ENCODE measurements at places on chromosomes 7 and 10.

GRCh38 chr7:148704189-148704588 lies 5.5 kb downstream of the CUL1 start:
- no peak for DNase-seq

GRCh38 chr10:23514321-23514720 lies 75.4 kb downstream of the OTUD1 start:
- no peak for DNase-seq

- DNase-seq = no peak
Observed at GRCh38 chr7:25287291-25287690, 59.0 kb upstream of the NPVF start.

- no peak for DNase-seq
Observed at GRCh38 chr10:404346-404745, 269.1 kb downstream of the ZMYND11 start.

DNA sequence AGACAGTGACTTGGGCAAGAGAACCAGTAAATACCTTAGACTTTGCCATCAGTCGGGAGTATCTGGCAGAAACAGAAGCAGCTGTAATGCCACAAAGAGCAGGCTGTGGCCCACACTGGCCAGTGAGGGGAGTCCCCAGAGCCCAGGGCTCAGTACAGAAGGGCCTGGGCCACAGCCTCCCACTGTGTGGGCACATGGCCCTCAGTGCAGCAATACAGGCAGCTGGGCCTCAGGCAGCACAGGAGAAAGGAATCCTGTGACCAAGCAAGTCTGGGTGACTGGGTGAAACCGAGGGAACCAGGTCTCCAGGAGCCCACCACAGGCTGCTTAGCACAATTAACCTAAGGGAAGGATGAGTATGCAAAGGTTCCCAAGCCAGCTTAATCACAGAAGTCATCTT lies 14.0 kb downstream of the WDR91 start:
- no peak for DNase-seq

All from stimulated activated CD4-positive, alpha-beta T cell treated with anti-CD3 and anti-CD28 coated beads, Interleukin-2, amount 100 ng/mL, for 24 hours (primary cell).